ENCODE measurements at places on chromosomes 4 and X.

DNA sequence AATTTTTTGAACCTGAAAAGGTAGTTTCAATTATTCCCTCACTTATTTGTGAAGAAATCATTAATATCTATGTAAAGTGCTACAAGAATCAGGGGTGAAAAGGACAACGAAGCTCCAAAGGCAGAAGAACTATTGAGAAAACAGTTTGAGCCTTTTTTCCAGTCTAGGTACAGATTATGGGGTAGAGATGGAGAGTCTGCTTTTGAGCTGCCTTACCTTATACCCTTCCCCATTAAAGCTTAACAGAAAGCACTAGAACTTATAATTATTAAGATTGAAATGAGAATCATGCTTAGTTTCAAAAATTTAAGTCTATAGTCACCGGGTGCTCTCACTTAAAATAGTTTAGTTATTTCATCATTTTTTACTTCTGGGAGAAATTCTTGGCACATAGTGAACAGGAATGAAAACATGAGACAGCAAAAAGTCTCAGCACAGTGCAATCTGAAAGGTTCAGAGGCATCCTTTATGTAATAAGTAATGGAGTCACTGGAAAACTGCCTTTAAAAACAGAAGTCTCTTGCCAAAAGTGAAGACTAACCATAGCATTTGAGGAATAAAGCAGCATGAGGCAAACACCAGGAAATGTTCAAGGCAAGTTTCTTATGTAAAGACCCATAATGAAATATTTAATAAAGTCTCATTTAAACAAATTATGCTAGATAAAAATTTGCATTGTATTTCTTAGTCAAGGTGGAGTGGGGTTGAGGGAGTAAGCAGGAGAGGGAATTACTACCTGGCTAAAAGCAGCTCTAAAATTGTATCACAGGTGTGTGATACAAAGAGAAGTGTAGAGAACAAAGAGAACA, 5.1 kb upstream of the DCLK2 start:
- no peak for DNase-seq

- no peak for DNase-seq
Measured at GRCh38 chr4:107586371-107586770, 133.7 kb downstream of the PAPSS1 start.

- DNase-seq = no peak
Measured at GRCh38 chrX:10064736-10065135, 92.0 kb upstream of the CLCN4 start.

DNA sequence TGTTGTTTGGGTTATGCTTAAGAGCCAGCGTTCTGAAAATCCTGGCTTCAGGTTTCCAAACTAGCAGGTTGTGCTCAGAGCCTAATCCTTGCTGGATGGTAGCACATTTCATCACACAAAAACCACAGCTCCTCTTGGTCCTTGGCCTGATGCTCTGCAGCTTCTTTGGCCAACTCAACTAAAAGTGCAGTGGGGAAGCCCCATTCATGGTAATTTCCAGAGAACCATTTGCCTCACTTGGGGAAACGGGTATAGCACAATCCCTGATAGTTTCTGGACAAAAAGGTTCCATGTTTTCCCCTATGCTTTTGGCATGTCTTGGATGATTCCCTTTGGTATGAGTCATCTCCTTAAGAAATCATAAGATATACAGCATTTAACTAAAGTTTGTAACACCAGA, 78.7 kb downstream of the SYNPO2 start:
- DNase-seq = peak; percentile 49

- no peak for DNase-seq
Measured at GRCh38 chrX:123487669-123488068, 245.2 kb downstream of the THOC2 start.

DNA sequence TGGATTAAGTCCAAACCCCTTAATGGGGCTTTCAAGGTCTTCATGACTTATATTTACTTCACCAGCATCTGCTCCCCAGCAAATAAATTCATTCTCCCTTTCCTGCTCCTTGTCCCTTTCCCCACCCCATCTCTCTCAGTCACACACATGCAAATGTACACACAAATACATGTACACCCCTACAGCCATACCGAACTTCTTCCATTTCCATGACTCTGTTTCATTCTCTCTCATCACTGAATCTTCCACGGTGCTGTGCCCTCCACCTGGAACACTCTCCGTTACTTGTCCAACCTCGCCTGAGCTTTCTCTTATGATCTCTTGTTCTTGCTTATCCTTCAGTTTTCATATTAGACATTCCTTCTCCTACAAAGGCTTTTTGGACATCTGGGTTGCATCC, 22.0 kb upstream of the RPA4 start:
- no peak for DNase-seq

- no peak for DNase-seq
Measured at GRCh38 chrX:15464704-15465103, 28.4 kb downstream of the PIR start.

DNA sequence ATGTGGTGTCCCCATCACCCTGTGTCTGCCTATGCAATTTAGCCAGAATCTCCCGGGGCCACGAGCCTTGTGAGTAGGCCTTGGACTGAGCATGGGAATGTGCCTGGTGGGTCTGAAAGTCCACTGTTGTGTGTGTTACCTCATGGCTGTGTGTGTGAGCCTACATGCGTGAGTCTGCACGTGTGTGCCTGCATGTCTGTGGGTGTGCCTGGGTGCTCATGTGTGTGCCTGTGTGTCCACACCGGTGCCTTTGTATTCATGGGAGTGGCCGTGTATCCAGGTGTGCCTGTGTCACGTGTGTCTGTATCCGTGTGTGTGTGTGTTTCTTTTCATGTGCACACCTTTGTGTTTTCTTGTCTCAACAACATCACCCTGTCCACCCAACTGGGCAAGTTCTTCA, 14.2 kb downstream of the ATP5ME start:
- no peak for DNase-seq

- no peak for DNase-seq
Measured at GRCh38 chr4:85867271-85867670, 392.3 kb downstream of the ARHGAP24 start.

GRCh38 chr4:96407225-96407624, 567.3 kb downstream of the PDHA2 start:
- no peak for DNase-seq

DNA sequence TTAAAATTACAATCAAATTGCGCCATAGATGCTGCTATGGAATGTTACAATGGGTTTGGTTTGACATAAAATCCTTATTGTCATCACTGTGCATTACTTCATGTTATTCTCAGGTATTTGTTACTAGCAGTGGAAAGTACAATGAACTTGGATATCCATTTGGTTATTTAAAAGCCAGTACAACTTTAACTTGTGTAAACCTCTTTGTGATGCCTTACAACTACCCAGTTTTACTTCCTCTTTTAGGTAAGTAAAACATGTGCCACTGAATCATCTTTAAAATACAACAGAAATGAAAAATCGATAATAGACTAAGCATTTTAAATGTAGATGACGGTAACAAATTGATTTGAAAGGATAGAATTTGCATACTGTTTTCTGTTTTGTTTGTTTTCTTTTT, 35.6 kb downstream of the INTS6L start:
- no peak for DNase-seq

DNA sequence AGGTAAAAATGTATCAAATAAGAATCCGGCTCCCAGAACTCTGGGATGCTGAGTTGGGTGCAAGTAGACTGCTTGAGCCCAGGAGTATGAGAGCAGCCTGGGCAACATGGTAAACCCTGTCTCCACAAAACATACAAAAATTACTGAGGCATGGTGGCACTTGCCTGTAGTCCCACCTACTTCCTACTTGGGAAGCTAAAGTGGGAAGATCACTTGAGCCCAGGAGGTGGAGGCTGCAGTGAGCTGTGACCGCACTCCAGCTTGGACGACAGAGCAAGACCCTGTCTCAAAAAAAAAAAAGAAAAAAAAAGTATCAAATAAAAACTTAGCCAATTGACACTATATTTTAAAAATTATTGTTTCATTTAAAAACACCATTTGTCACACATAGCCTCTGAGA, 84.4 kb downstream of the FBXW7 start:
- DNase-seq = no peak
